NCI-H2171 (cell line): ENCODE measurements at places on chromosomes 3 and 15.
A peak's percentile ranks its signal among the peaks of the same experiment; 100 is the strongest.

DNA sequence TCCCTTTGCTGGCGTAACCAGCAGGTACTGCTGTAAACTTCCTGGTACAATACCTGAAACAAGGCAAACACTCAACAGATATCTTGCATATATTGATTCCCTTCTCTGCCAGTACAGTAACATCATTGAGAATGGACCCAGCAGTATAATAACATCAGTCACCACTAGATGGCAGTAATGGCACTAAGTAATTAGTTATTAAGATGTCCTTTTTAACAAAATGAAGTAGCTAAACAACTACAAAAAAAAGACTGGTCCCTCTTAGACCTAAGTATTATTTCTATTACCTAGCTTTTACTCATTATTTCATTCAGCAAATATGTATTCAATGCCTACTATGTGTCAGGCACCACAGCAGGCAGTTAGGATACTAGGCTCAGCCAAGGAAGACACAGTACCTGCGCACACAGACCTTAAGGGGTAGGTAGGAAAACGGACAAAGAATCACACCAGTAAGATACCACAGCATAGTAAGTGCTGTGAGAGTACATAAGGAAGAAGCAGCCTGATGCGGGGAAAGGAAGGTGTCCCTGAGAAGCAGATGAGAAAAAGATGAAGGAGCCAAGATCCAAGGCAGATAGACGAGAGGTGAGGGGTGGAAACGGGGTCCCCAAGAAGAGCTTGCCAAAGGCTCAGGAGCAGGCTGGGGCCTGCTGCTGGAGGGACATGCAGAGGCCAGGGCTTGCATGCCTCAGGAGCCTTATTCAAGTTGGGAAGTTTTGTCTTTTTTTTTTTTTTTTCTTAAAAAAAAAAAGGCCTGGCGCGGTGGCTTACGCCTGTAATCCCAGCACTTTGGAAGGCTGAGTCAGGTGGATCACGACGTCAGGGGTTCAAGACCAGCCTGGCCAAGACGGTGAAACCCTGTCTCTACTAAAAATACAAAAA, 102.7 kb upstream of the CHD2 start:
- DNase-seq: peak; percentile 66

- DNase-seq: no peak
These were observed 54.8 kb downstream of the RASGRF1 start for GRCh38 chr15:79035814-79036213.

- DNase-seq: no peak
These were observed 59.3 kb downstream of the C3orf85 start for GRCh38 chr3:109195815-109196214.

GRCh38 chr3:128998561-128998960, 2.5 kb upstream of the EFCC1 start:
- peak; percentile 33 for DNase-seq

- DNase-seq: no peak
These were observed 9.6 kb upstream of the FAM107A start for GRCh38 chr3:58586776-58587192.

- DNase-seq: no peak
These were observed 18.5 kb upstream of the CMTM8 start for GRCh38 chr3:32220006-32220405.

DNA sequence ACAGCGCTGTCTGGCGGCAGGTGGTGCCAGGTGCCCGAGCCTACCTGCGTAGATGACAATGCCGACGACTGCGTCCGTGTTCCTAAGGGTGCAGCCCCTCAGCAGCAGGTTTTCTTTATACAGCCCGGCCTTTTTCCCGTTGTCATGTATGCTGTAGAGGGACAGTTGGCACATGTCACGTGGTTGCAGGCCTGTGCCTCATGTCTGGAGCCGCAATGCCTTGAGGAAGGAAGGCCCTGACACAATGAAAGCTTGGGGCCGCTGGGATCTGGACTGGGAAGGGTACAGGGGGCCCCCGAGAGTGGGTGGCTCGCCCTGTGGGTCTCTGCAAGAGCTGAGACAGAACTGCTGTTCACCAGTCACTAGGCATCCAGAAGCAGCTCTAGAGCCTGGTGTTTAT, 136.0 kb downstream of the ATP10A start:
- DNase-seq: no peak

GRCh38 chr3:110492876-110493275, 578.7 kb upstream of the NECTIN3 start:
- DNase-seq: no peak
